ENCODE measurements at places on chromosomes 12 and 14. TPM values are rescaled to one million over a fixed set of nuclear protein-coding genes. Genes with fewer than 3 reads are reported as not detected.

Gene MUCL1
- not detected for total RNA-seq

Gene CCDC60
- not detected for total RNA-seq

Gene SIX6
- not detected for total RNA-seq

Gene EMP1
- total RNA-seq: 230 TPM

Gene ANO4
- total RNA-seq: 0.15 TPM

Gene NKX2-1
- not detected for total RNA-seq

Gene MMP19
- 3.3 TPM for total RNA-seq

Gene CCDC198
- total RNA-seq: not detected

Gene SIX1
- 0.33 TPM for total RNA-seq

Gene CIROP
- total RNA-seq: not detected

Gene A2ML1
- total RNA-seq: not detected

Data from MCF 10A (cell line).